GM12878 (cell line): ENCODE measurements at places on chromosomes 6 and 20. TPM values are rescaled to one million over a fixed set of nuclear protein-coding genes. Genes with fewer than 3 reads are reported as not detected.

Gene METTL24
- not detected in 2 replicates for total RNA-seq

- no peak for DNase-seq
- H3K27ac ChIP-seq, result no peak overlapping the region
- H3K36me3 ChIP-seq, result no peaks in the 10 kb centered on the region
- no peaks in the 10 kb centered on the region for H3K27me3 ChIP-seq
- no peaks in the 10 kb centered on the region; the same call in 1 of the 2 replicates for H3K4me1 ChIP-seq
Measured at GRCh38 chr20:50464026-50464724, 46.0 kb upstream of the PTPN1 start.

DNA sequence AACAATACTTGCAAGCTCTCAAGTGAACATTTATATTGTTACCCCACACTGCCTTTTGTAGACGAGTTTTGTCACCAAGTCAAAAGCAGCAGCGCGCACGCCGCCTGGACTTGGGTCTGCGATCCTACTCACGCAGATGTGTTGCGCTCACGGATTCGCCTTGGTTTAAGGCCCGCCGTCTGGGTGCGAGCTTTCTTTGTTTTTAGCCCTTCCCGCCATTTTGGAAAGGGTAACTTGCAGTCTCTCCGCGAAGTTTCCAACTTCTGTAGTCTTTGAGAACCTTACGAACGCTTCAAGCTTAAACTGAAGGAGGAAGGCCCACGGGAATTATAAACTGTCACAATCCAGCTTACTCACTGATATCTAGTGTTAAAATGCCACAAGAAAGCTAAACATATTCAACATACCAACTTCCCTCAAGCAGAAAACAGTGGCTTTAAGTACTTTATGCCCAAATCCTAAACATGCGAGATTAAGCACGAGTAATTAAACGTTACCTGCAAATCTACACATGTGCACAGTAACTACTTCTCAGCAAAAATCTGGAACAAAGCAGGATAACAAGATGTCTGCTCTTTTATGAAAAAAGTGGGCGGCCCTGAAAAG is 80.4 kb upstream of the BTN3A2 start:
- no peaks in the 10 kb centered on the region for H3K36me3 ChIP-seq
- peak overlapping the region; percentile 97 for H3K27ac ChIP-seq
- no peaks in the 10 kb centered on the region; the same call in 1 of the 2 replicates for H3K4me1 ChIP-seq
- DNase-seq, result peak; percentile 47
- peak overlapping the region; percentile 75 for H3K4me3 ChIP-seq

DNA sequence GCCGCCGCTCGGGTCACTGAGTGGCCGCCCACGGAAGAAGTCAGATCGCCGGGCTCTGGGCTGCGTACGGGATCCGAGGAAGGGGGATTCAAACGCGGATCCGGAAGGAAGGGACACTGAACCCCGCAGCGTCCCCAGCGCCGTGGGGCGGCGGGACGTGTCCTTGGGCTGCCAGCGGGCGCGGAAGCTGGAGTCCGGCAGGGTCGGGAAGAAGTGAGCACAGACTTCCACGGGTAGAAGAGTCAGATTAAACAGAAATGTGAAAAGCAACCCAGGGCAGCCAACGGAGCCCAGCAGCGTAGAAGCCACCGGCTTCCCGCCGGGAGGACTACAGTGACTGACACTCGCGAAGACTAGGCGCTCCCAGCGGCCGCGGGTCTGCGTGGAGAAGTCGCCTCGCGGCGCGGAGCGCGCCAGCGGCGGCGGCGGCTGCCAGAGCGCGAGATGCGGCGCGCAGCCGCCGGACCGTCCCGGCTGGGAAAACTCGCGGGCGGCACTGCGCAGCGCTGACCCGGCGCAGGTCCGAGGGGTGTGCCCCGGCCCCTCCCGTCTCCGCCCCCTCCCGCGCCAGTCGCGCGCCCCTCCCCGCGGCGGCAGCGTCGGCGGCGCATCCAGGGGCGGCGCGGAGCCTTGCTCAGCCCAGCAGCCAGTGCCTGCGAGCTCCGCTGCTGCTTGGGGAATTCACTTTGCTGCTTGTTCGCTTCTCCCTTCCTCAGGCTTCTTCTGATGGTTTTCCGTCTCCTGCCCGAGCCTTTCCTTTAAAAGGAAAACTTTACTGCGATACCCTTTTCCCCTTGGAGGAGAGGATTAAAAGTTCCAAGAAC is at the start of gene SAMD5:
SAMD5 (plus strand) TSS at position 649 of the 824 bp plus-strand sequence. CDS start 239 bp downstream, outside the sequence.
- peaks cover 16% of the 10 kb centered on the region for H3K27me3 ChIP-seq
- no peak within 1 kb of the TSS for H3K27ac ChIP-seq
- H3K36me3 ChIP-seq, result no peaks in the 10 kb centered on the region
- DNase-seq, result no peak
- H3K4me1 ChIP-seq, result no peaks in the 10 kb centered on the region

Gene HACE1
- total RNA-seq, result 6.0 and 6.7 TPM in 2 replicates

- no peaks in the 10 kb centered on the region for H3K27me3 ChIP-seq
- H3K4me1 ChIP-seq, result peaks cover 38% of the 10 kb centered on the region
- peak overlapping the region; percentile 87 for H3K27ac ChIP-seq
- DNase-seq, result no peak
Measured at GRCh38 chr20:37335642-37336368, 10.1 kb upstream of the SRC start.

GRCh38 chr6:47152666-47153403 is 110.7 kb upstream of the ADGRF1 start:
- no peak overlapping the region for H3K27ac ChIP-seq
- peaks cover 6% of the 10 kb centered on the region; the same call in 1 of the 2 replicates for H3K27me3 ChIP-seq
- no peaks in the 10 kb centered on the region for H3K4me1 ChIP-seq
- H3K36me3 ChIP-seq, result no peaks in the 10 kb centered on the region
- no peak for DNase-seq

DNA sequence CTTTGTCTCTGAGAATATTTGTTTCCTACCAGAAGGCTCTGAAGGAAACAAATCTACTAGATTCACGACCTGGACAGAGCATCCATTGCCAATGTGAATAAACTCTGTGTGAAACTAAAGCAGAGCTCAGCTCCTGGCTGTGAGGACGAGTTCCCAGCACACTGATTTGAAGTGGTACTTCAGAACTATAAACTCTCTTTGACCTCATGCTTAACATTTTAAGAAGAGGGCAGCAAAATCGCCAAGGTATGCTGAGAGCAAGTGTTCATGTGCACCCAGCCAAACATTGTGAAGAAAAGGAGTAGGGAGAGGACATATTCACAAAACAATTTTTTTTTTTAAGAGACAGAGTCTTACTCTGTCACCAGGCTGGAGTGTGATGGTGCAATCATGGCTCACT is 33.7 kb upstream of the ZNF133 start:
- no peaks in the 10 kb centered on the region for H3K4me1 ChIP-seq
- no peak overlapping the region for H3K27ac ChIP-seq
- H3K4me3 ChIP-seq, result no peak overlapping the region
- H3K36me3 ChIP-seq, result no peaks in the 10 kb centered on the region
- no peak for DNase-seq

Gene C4A
- total RNA-seq, result 2.9 and 5.4 TPM in 2 replicates

- no peaks in the 10 kb centered on the region for H3K27me3 ChIP-seq
- no peak overlapping the region for H3K27ac ChIP-seq
- H3K4me1 ChIP-seq, result peaks cover 41% of the 10 kb centered on the region
- H3K4me3 ChIP-seq, result no peak overlapping the region
- H3K36me3 ChIP-seq, result no peaks in the 10 kb centered on the region
Measured at GRCh38 chr6:143545165-143545564, 33.6 kb upstream of the FUCA2 start.

DNA sequence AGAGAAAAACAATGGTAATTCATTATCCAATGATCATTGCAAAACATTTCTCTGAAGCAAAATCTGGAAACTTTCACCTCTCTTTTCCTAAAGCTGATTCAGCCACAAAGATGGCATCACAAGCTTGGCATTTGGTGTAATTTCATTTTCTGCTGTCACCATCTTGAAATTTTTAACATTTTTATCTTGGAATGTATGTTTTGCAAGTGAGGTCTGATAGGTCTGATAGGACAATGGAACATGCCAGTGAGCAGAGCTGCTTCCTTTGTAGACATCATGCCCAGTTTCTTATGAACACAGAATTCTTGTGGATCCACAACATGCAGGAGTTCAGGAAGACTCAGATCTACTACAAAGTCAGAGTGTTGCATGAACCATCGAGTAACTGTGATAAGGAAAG is 969.6 kb downstream of the EYS start:
- H3K4me3 ChIP-seq, result no peak overlapping the region
- H3K4me1 ChIP-seq, result no peaks in the 10 kb centered on the region
- DNase-seq, result no peak
- H3K36me3 ChIP-seq, result no peaks in the 10 kb centered on the region

- H3K36me3 ChIP-seq, result no peaks in the 10 kb centered on the region
- no peaks in the 10 kb centered on the region for H3K4me1 ChIP-seq
- H3K4me3 ChIP-seq, result no peak overlapping the region
- peaks cover 4% of the 10 kb centered on the region; the same call in 1 of the 2 replicates for H3K27me3 ChIP-seq
Measured at GRCh38 chr6:2751871-2752270, 1.1 kb upstream of the MYLK4 start.

Gene APCDD1L
- not detected in 2 replicates for total RNA-seq

DNA sequence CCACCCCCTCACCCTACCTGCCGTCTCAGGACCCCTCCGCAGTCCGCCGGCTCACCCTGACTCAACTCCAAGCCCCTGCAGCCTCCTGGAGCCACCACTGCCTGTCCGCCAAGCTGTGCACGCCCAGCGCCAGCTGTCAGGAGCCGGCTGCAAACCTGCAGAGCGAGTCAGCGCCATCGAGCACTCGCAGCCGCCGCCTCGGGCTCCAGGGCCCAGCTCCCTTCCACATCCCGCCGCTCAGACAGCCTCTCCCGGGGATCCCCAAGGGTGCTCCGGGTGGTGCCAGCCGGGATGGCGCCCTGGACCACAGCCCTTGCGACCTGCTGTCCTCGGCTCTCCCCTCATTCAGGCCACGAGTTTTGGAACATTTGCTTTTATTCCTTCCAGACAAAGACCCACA is 4.3 kb downstream of the TNNC2 start:
- no peaks in the 10 kb centered on the region for H3K36me3 ChIP-seq
- peaks cover 5% of the 10 kb centered on the region; the same call in 1 of the 2 replicates for H3K4me1 ChIP-seq
- H3K27ac ChIP-seq, result no peak overlapping the region

- no peaks in the 10 kb centered on the region for H3K36me3 ChIP-seq
- H3K27ac ChIP-seq, result peak overlapping the region; percentile 93
- H3K27me3 ChIP-seq, result no peaks in the 10 kb centered on the region
Measured at GRCh38 chr6:106702046-106702445, 72.7 kb downstream of the QRSL1 start.

- DNase-seq, result no peak
- peaks cover 34% of the 10 kb centered on the region for H3K4me1 ChIP-seq
- no peaks in the 10 kb centered on the region for H3K27me3 ChIP-seq
- no peak overlapping the region for H3K27ac ChIP-seq
Measured at GRCh38 chr20:63857764-63858392, 3.4 kb upstream of the ABHD16B start.

DNA sequence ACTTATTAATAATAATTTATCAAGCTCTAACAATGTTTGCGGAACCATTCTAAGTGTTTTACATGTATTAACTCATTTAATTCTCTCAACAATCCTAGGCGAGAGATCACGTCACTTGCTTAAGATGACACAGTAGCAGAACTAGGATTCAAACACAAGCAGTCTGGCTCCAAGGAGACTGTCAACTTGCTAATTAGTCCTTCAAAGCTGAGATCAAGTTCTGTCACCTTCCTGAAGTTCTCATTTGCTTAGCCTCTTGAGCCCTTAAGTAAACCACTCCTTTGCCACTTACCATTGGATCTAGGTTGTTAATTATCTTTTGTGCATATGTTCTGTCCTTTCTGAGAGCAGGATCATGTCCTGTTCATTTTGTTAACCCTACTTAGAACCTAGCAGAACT is 14.1 kb downstream of the FKBP5 start:
- no peaks in the 10 kb centered on the region; the same call in none of the 2 replicates for H3K4me1 ChIP-seq
- no peak overlapping the region for H3K4me3 ChIP-seq
- no peaks in the 10 kb centered on the region for H3K27me3 ChIP-seq

Gene FAM135A
- total RNA-seq, result 12.0 and 14.2 TPM in 2 replicates

Gene VWA7
- 2.3 and 3.1 TPM in 2 replicates for total RNA-seq

Gene PEX3
- total RNA-seq, result 18.6 and 19.0 TPM in 2 replicates

GRCh38 chr6:17405944-17406245 is 12.5 kb downstream of the CAP2 start:
- no peaks in the 10 kb centered on the region for H3K36me3 ChIP-seq
- no peaks in the 10 kb centered on the region for H3K27me3 ChIP-seq
- no peak overlapping the region for H3K27ac ChIP-seq
- no peaks in the 10 kb centered on the region for H3K4me1 ChIP-seq

DNA sequence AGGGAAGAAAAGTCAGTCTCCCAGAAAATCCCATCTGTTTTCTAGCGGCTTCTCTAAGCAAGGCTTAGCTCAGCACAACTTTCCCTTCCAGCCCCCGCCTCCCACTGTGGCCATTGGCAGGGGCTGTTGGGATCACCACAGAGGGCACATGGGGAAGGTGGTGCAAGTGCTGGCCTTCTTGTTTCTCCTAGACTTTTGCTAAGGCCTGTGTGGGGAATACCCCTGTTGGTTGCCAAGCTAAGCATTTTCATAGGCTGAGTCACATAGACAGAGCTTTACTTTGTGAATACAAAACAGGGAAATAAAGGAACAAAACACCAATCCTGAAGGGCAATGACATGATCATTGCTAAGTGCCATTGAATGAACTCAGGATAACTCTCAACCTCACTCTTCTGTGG is 32.4 kb upstream of the TIAM2 start:
- no peaks in the 10 kb centered on the region for H3K36me3 ChIP-seq
- DNase-seq, result no peak
- no peaks in the 10 kb centered on the region for H3K27me3 ChIP-seq
- H3K4me1 ChIP-seq, result no peaks in the 10 kb centered on the region
- H3K27ac ChIP-seq, result no peak overlapping the region

DNA sequence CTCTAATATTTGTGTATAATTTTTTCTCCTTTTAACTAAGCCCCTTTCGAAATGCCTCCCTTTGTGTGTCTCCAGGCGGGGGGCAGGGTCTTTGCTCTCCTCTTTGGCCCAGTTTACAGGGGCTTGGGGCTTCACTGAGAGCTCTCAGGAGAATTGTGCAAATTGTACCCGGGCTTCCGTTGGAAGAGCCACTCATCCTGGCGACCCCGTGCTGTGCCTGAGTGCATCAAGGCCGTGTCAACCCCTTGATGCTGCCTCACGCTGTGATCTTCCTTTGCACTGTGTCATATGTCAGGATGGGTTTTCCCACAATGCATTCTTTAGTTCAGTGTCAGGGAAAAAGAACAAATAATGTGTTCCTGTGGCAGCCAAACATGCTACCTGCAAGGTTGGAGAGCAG is 118.0 kb upstream of the POU3F2 start:
- DNase-seq, result no peak
- 0 out of 2 replicates have a peak, but pooled peaks cover 4% of the 10 kb centered on the region for H3K27me3 ChIP-seq
- no peak overlapping the region for H3K4me3 ChIP-seq
- H3K4me1 ChIP-seq, result no peaks in the 10 kb centered on the region
- H3K27ac ChIP-seq, result no peak overlapping the region

DNA sequence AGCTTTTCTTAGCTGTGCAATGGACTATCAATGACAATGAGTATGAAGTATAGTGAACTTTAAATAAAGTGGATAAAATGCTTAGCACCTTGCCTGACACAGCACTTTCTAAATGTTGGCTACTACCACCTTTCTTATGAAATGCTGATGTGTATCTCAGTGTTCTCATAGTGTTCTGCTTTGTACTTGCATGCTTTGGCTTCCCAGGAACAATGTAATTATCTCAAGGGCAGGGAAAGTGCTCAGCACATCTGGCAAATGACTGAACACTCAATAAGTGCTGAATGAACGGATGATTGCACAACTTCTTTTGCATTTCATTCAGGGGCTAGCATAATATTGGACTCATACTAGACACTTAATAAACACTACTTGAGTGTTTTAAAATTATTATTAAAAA is 28.2 kb upstream of the NOX3 start:
- no peak for DNase-seq
- H3K4me1 ChIP-seq, result no peaks in the 10 kb centered on the region
- no peaks in the 10 kb centered on the region for H3K36me3 ChIP-seq

GRCh38 chr20:3798908-3799248 is 2.8 kb downstream of the CDC25B start:
- H3K4me1 ChIP-seq, result peaks cover 45% of the 10 kb centered on the region
- peaks cover 12% of the 10 kb centered on the region for H3K36me3 ChIP-seq
- H3K27me3 ChIP-seq, result no peaks in the 10 kb centered on the region
- H3K27ac ChIP-seq, result peak overlapping the region; percentile 53
- 0 out of 2 replicates have a peak overlapping the region, but pooled peaks have one; percentile 77 for H3K4me3 ChIP-seq
